Activated T-cell treated with anti-CD3 and anti-CD28 coated beads, Interleukin-2, amount 50 U/mL, for 24 hours (primary cell): ENCODE measurements at places on chromosomes 6 and 20.

GRCh38 chr6:53014744-53015143 is 19.7 kb upstream of the GSTA4 start:
- no peaks in the 10 kb centered on the region for H3K4me1 ChIP-seq
- H3K27ac ChIP-seq, result no peak overlapping the region
- H3K27me3 ChIP-seq, result no peaks in the 10 kb centered on the region

DNA sequence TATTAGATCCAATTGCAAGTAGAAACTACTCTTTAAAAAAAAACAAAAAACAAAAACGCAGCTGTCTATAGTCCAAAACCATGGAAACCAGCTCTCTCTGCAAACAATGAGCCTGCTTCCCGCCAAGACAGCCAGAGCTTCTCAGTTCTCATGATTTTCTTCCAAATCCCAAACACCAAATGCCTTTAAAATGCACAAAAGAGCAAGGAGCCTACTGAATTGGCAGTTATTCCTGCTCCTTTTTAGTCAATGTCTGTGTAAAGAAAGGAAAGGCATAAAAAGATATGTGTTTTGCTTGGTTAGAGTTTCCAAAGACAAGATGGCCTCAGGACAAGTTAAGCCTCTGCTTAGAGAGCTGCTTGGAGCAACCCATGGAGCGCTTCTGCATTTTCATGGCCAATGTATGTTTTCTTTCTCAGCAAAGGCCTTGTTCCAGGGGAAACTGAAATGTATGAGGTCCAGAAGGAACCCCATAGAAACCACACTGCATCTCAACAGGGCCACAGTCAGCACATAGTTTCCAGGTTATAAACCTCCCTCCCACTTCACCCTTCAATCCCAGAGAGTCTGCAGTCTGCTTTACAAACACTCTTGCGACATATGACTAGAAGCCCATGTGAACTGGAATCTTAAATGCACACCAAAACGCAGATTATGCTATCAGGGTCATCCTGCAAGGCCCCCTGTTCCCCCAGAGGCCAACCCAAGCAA is 209.3 kb upstream of the TAB2 start:
- H3K36me3 ChIP-seq, result no peaks in the 10 kb centered on the region
- H3K4me3 ChIP-seq, result no peak overlapping the region
- H3K4me1 ChIP-seq, result peaks cover 30% of the 10 kb centered on the region
- H3K27me3 ChIP-seq, result no peaks in the 10 kb centered on the region

DNA sequence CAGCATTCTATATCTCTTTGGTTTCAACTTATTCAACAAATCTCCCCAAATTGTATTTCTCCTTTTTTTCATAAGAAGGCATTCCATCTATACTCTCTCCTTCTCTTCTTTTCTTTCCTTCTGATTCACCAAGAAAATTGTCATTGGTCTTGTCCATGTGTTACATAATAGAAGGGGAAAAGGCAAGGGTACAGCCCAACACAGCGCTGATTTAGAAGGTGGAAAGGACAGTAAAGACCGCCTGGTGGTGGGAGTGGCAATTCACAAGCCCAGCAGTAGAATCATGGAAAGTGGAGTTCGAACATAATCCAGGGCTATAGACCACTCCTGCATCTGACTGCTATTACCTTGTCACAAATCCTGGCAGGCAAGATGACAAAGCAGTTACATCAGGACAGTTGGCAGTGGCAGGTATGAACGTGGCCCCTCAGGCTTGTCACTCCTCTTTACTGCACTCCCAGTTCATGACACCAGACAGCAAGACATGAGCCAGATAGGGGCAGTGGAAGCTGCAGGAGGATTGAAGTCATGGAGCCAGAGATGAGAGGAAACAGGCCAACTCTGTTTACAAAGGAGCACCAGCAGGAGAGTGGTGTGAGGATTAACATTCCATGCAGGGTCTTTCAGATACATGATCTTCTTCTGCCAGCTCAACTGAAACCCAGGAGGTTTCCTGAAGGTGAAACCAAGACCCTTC is 2.1 kb upstream of the TNFAIP3 start:
- H3K4me3 ChIP-seq, result no peak overlapping the region
- peaks cover 45% of the 10 kb centered on the region for H3K4me1 ChIP-seq
- no peaks in the 10 kb centered on the region for H3K27me3 ChIP-seq
- no peak for DNase-seq
- H3K36me3 ChIP-seq, result peaks cover 35% of the 10 kb centered on the region
- H3K27ac ChIP-seq, result peak overlapping the region; percentile 17

DNA sequence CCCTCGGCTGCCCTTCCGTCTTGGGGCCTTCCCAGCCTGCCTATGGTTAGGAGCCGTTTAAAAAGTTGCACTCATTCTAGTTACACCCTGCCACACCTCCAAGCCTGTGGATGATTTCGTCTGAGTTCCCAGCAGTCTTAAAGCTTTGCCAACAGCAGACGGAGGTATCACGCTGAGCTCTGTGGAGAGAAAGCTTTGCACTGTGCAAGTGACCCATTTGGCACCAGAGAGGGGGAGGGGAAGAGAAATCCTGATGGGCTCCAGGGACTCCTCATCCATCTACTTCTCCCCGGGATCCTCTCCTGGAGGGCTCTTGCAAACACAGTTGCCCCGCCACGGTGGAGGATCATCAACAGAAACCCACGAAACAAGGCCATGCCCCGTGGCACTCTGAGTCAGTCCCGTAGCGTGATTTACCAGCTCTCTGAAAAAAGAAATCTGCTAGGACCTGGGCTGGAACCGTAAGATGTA is 98.8 kb upstream of the CITED2 start:
- H3K4me3 ChIP-seq, result no peak overlapping the region
- no peak overlapping the region for H3K27ac ChIP-seq
- DNase-seq, result no peak

DNA sequence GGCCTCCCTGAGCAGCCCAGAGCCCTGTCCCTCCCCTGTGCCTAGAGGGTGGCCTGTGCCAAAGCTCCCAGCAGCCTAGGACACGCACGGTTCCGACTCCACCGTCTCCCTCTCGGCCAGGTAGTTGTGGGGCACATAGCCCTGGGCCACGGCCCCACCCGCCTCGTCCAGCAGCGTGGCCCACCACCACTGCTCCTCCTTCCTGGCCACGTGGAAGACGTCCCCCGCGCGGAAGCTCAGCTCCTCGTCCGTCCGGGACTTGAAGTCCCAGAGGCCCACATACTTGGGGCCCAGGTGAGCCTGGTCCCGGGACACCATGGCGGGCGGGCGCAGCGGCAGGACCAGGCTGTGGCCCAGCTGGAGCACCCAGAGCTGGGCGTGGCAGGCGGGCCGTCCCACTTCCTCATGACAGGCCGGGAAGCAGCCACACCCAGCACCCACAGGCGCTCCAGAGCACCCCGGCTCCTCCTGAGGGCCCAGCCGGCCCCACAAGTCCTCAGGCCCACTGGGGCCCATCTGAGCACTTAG is at the start of gene PTK6:
PTK6 (minus strand) TSS at position 380 of the 528 bp plus-strand sequence; CDS start at position 318, 62 bp downstream.
- peak within 1 kb of the TSS; percentile 62 for H3K4me3 ChIP-seq
- no peaks in the 10 kb centered on the region for H3K27me3 ChIP-seq
- peaks cover 19% of the 10 kb centered on the region for H3K4me1 ChIP-seq

DNA sequence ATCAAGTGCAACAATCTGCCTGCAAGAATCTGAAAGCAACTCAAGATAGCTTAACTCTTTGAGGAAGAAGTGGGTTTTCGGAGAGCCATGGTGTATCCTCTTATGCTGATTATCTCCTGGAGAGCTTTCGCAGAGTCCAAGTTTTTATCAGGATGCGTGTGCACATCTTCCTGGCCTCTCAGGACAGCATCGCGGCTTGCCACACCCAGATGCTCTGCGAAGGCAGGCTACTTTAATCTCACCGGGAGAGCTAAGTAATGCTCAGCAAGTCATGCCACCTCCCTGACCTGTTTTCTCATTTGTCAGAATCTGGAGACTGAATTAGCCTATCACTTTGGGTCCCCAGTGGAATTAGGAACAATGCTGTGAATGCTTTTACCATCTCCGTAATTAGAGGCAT is 52.9 kb downstream of the TTI1 start:
- H3K36me3 ChIP-seq, result peaks cover 66% of the 10 kb centered on the region
- no peak overlapping the region for H3K27ac ChIP-seq
- H3K27me3 ChIP-seq, result no peaks in the 10 kb centered on the region
- peaks cover 14% of the 10 kb centered on the region for H3K4me1 ChIP-seq
- DNase-seq, result no peak

DNA sequence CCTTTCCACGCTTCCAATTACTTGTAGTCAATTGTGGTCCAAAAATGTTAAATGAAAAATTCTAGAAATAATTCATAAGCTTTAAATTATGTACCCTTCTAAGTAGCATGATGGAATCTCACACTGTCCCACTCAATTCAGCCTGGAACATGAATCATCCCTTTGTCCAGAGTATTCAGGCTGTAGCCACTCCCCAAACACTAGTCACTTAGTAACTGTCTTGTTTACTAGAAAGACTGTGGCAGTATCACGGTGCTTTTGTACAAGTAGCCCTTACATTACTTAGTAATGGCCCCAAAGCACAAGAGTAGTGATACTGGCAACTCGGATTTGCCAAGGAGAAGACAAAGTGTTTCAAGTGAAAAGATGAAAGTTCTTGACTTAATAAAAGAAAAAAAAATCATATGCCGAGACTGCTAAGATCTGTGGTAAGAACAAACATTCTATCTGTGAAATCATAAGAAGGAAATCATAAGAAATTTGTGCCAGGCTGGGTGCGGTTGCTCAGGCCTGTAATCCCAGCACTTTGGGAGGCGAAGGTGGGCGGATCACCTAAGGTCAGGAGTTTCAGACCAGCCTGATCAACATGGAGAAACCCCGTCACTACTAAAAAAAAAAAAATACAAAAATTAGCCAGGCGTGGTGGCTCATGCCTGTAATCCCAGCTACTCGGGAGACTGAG is 168.5 kb upstream of the SIM1 start:
- no peak for DNase-seq
- no peak overlapping the region for H3K4me3 ChIP-seq
- H3K27me3 ChIP-seq, result no peaks in the 10 kb centered on the region
- H3K4me1 ChIP-seq, result no peaks in the 10 kb centered on the region

- no peaks in the 10 kb centered on the region for H3K4me1 ChIP-seq
- no peaks in the 10 kb centered on the region for H3K36me3 ChIP-seq
- no peak overlapping the region for H3K4me3 ChIP-seq
- no peaks in the 10 kb centered on the region for H3K27me3 ChIP-seq
- H3K27ac ChIP-seq, result no peak overlapping the region
Measured at GRCh38 chr6:101085327-101085726, 204.2 kb upstream of the ASCC3 start.

- peaks cover 23% of the 10 kb centered on the region for H3K4me1 ChIP-seq
- no peaks in the 10 kb centered on the region for H3K36me3 ChIP-seq
- DNase-seq, result no peak
Measured at GRCh38 chr6:154370545-154370944, 13.9 kb upstream of the IPCEF1 start.

GRCh38 chr20:32706486-32706885 is 32.7 kb upstream of the C20orf203 start:
- H3K36me3 ChIP-seq, result peaks cover 44% of the 10 kb centered on the region
- peak overlapping the region; percentile 61 for H3K27ac ChIP-seq
- H3K4me1 ChIP-seq, result peaks cover 15% of the 10 kb centered on the region
- no peaks in the 10 kb centered on the region for H3K27me3 ChIP-seq
- no peak overlapping the region for H3K4me3 ChIP-seq

- H3K4me1 ChIP-seq, result peaks cover 6% of the 10 kb centered on the region
- peak overlapping the region; percentile 30 for H3K27ac ChIP-seq
- no peak overlapping the region for H3K4me3 ChIP-seq
- no peak for DNase-seq
- no peaks in the 10 kb centered on the region for H3K27me3 ChIP-seq
- peaks cover 24% of the 10 kb centered on the region for H3K36me3 ChIP-seq
Measured at GRCh38 chr6:38177882-38178583, 358.5 kb downstream of the ZFAND3 start.

DNA sequence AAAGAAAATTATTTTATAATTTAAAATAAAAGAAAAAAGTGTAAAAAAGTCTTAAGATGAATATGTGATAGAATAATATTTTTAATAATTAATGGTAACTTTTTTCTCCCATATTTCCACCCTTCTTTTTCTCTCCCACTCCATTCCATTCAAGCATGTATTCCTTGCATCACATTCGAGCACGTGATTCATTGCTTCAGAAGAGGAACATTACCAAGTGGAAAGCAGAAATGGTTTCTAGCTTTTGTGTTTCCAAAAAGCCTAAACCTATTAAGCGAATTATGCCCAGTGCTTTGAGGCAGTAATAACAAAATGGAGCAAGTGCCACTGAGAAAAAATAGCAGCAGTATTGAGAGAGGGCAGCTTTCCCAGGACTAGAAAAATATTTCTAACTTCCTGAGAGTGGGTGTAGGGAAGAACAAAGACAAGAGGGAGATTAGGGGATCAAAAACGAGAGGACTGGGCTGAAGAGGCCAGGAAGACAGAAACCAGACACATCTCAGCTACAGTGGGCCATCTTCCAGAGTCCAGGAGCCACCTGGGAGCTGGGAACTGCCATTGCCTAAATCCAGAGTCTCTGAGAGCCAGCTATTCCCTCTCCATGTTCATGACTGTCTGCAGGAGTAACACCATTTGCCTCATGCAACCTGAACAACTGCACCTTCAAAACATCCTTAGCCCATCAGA is 15.0 kb upstream of the AKIRIN2 start:
- peak overlapping the region; percentile 18 for H3K27ac ChIP-seq
- DNase-seq, result no peak
- no peaks in the 10 kb centered on the region for H3K27me3 ChIP-seq
- H3K4me3 ChIP-seq, result no peak overlapping the region
- no peaks in the 10 kb centered on the region for H3K36me3 ChIP-seq

DNA sequence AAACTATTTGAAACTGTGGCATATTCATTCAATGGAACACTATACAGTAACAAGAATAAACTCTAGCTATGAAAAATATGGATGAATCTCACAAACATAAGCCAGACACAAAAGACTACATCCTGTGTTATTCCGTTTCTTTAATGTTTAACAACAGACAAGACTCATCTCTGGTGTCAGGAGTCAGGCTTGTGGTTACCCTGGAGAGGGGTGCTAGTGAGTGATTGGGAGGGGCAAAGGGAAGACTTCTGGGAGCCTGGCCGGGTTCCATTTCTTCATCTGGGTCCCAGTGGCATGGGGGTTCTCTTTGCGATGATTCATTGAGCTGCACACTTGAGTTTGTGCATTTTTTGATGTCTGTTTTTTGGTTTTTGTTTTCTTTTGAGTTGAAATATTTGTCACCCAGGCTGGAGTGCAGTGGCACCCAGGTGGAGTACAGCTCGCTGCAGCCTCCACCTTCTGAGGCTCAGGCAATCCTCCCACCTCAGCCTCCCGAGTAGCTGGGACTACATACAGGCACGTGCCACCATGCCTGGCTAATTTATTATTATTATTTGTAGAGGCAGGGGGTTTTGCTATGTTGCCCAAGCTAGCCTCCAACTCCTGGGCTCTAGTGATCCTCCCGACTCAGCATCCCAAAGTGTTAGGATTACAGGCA is 21.2 kb upstream of the TTPAL start:
- H3K27ac ChIP-seq, result no peak overlapping the region
- H3K27me3 ChIP-seq, result peaks cover 5% of the 10 kb centered on the region
- H3K4me3 ChIP-seq, result no peak overlapping the region
- no peak for DNase-seq
- no peaks in the 10 kb centered on the region for H3K36me3 ChIP-seq
- H3K4me1 ChIP-seq, result no peaks in the 10 kb centered on the region

DNA sequence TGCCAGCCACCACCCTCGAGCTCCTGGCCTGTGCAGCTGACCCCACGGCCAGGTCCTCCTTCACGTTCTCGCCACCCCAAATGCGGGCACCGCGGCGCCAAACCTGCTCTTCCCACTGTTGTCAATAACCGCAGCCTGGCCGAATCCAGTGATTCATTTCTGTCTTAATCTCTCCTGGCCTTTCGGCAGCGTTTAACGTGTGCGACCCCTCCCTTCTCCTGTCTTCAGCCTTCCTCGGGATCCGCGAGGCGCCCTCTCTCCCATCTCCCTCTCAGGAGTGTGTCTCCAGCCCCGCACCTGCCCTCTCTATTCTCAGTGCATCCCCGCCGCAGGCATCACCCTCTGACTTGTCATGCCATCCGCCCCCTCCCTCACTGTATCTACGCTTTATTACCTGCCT is 91.4 kb downstream of the THBS2 start:
- H3K4me3 ChIP-seq, result no peak overlapping the region
- no peak overlapping the region for H3K27ac ChIP-seq
- peaks cover 6% of the 10 kb centered on the region for H3K27me3 ChIP-seq
- H3K4me1 ChIP-seq, result no peaks in the 10 kb centered on the region
